ENCODE measurements at places on chromosomes 1 and 21. TPM values are rescaled to one million over a fixed set of nuclear protein-coding genes. Genes with fewer than 3 reads are reported as not detected.
A peak's percentile ranks its signal among the peaks of the same experiment; 100 is the strongest.

GRCh38 chr1:229828461-229828860 lies 202.4 kb downstream of the URB2 start:
- H3K4me3 ChIP-seq: no peak overlapping the region
- peaks cover 16% of the 10 kb centered on the region for H3K27me3 ChIP-seq
- no peaks in the 10 kb centered on the region for H3K4me1 ChIP-seq
- no peak for DNase-seq

DNA sequence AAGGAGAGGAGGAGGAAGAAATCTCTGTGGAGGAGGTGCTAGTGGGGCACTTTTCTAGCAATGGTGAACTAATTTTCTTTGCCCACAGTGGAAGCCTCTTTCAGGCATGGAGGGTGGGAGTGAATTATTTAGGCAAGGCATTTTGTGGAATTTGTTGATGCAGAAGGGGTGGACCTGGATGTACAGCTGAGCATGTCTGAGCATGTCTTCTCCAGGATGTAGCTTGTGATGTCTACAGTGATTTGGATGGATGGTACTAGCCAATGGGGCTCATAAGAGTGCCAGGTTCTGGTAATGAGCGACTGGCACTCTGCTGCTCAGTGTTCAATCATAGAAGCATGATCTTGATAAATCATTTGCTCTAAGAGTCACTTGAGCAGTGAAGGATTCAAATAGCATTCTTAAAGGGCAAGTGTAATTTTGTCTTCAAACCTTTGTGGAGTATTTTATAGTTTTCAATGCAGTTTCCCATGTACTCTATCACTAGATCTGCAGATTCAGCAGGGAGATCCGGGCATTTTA lies 153.9 kb upstream of the LMO4 start:
- H3K36me3 ChIP-seq: no peaks in the 10 kb centered on the region
- no peak overlapping the region for H3K27ac ChIP-seq
- peaks cover 23% of the 10 kb centered on the region for H3K27me3 ChIP-seq
- no peak for DNase-seq
- H3K4me1 ChIP-seq: no peaks in the 10 kb centered on the region
- no peak overlapping the region for H3K4me3 ChIP-seq

DNA sequence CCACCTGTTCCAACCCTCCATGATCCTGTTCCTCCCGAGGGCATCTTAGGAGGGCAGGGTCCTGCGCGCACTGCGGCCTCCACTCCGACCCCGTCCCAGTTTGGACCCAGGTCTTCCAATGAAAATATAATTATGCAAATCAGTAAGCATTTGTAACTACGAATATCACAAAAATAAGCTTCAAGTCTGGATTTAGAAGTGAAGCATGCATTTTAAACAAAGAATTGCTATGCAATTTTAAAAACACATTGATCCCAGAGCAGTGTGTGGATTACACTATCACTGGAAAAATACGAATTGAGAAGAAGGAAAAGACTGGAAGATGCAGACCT lies 673 bp downstream of the PRMT2 start:
- peaks cover 2% of the 10 kb centered on the region for H3K36me3 ChIP-seq
- H3K27ac ChIP-seq: peak overlapping the region; percentile 82
- no peak for DNase-seq
- peak overlapping the region; percentile 82 for H3K4me3 ChIP-seq
- no peaks in the 10 kb centered on the region for H3K27me3 ChIP-seq

DNA sequence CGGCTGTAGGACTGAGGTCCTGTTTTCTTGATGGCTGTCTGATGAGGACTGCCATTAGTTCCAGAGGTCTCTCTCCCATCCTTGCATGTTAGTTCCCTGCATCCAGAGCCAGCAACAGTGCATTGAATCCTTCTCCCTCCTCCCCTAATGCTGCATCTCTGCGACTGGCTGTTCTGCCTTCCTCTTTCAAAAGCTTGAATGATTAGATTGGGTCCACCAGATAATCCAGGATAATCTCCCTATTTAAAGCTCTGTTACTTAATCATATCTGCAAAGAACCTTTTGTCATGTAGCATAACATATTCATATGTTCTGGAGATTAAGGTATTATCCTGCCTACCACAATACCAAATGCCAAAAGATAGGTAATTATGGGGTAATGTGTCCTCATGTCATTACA lies 377.5 kb downstream of the GPATCH2 start:
- H3K27ac ChIP-seq: no peak overlapping the region
- no peaks in the 10 kb centered on the region for H3K36me3 ChIP-seq
- no peak overlapping the region for H3K4me3 ChIP-seq
- no peaks in the 10 kb centered on the region for H3K4me1 ChIP-seq

DNA sequence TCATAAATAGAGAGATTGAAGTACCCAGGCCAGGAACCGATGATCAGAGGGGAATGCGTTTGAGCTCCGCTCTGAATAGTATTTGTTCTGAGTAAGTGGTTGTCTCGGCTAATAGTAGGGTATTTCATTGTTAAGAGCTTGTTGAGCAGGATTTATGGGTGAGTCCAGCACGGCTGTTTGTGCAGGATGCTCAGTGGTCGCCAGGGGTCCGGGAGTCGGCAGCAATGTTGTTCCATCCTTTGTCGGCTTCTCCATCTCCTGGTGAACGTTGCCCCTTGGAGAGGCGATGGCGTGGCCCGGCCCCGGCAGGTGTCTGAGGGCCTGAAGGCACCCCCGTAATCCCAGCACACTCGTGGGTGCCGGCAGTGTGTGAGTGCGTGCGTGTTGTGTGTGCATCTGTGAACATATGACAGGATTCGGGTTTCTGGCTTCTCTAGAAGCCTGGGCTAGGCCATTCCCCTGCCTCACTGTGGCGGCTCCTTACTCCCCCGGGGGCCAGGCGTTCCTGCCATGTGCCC lies 160.8 kb upstream of the ARHGEF16 start:
- no peak for DNase-seq
- no peak overlapping the region for H3K27ac ChIP-seq
- no peaks in the 10 kb centered on the region for H3K36me3 ChIP-seq
- H3K4me1 ChIP-seq: no peaks in the 10 kb centered on the region
- no peak overlapping the region for H3K4me3 ChIP-seq

DNA sequence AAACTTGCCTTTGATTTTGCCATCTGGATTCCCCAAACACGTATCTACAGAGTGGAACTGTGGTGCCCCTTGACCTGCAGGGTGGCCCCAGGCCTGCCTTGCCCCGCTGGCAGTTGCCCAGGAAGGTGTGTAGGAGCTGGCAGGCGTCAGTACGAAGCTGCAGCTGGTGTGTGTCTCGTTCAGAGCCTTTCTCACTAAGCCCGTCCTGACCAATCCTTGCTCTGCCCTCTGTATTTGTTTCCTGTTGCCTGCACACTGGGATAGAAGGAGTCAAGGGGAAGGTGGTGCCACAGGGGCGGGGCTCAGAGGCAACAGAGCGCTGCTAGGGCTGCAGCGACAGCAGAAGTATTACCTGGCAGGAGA lies 5.2 kb upstream of the VSIG8 start:
- no peak overlapping the region for H3K27ac ChIP-seq
- H3K27me3 ChIP-seq: no peaks in the 10 kb centered on the region
- DNase-seq: no peak
- no peak overlapping the region for H3K4me3 ChIP-seq
- no peaks in the 10 kb centered on the region for H3K4me1 ChIP-seq

DNA sequence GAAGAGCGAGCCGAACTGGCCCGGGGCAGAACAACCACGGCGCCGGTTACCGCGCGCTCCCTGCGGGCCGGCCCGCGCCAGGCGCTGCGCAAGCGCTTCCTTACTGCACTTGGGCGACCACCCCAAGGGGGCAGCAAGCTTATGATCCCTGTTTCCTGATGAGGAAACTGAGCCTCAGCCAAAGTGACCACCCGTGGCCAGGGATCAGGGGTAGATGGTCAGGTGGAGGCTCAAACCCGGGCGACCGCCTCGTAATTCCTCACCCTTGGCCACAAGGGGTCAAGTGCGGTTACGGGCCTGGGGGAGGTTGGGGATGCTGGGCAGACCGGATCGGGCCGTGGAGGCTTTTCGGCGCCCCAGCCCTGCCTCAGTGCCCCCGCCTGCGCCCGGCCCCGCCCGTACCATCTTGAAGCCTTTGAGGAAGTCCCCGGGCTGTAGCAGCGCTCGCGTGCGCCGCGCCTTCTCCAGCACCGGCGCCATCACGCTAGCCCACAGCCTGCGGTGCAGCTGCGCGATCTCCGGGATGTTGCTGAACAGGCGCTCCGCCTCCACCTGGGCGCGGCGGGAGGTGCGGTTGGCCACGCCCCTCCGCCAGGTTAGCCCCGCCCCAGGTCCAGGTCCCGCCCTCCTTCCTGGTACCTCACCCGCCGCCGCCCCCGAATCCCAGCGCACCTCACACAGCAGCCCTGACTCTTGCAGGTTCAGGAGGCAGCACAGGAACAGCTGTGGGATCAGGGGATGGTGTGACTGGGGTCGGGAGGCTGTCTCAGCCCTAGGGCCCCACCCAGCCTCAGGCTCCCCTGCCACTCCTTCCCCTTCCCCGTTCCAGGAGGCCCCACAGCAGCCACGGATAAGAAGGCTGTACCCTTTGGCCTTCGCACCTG lies 5.4 kb upstream of the TNFRSF25 start:
- H3K4me3 ChIP-seq: no peak overlapping the region
- H3K27me3 ChIP-seq: no peaks in the 10 kb centered on the region
- H3K27ac ChIP-seq: no peak overlapping the region
- no peaks in the 10 kb centered on the region for H3K4me1 ChIP-seq
- no peak for DNase-seq
- H3K36me3 ChIP-seq: no peaks in the 10 kb centered on the region

The TRIM63 gene
- total RNA-seq: not detected

The PODN gene
- 0.23 TPM for total RNA-seq

The AIRE gene
- not detected for total RNA-seq

The ITLN2 gene
- total RNA-seq: not detected

The C1orf94 gene
- total RNA-seq: not detected

The LRRC40 gene
- 15.9 TPM for total RNA-seq

The GPR37L1 gene
- 0.44 TPM for total RNA-seq

Data from Panc1 (cell line).